ENCODE measurements at places on chromosomes 3 and 15.

DNA sequence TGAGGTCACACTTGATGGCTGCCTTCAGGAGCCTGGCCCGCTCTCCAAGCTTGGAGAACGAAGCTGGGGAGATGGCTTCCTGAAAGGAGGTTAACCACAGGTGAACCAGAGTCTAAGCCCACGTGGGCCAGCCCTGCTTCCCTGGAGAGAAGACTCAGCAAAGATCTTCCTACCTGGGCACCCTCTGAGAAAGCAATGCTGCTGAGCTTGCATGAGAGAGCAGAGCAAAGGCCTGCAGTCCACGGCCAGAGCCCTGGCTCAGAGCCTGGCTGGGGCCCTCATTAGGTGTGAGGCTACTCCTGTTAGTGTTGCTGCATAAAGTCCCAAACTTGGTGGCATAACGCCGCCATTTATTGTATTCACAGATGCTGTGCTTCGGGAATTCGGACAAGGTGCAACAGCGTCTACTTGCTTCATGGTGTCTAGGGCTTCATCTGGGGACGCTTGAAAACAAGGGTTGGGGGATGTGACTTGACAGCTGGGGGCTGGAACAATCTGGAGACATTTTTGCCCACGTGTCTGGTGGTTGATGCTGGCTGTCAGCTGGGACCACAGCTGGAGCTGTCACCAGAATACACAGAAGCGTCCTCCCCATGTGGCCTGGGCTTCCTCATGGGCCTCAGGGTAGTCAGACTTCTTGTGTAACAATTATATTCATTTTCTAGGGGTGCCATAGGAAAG is 87.9 kb upstream of the MEF2A start:
- DNase-seq: no peak

GRCh38 chr3:5009506-5010109 is 30.4 kb downstream of the BHLHE40 start:
- DNase-seq: no peak

- no peak for DNase-seq
Measured at GRCh38 chr3:5298453-5298852, 110.9 kb downstream of the EDEM1 start.

DNA sequence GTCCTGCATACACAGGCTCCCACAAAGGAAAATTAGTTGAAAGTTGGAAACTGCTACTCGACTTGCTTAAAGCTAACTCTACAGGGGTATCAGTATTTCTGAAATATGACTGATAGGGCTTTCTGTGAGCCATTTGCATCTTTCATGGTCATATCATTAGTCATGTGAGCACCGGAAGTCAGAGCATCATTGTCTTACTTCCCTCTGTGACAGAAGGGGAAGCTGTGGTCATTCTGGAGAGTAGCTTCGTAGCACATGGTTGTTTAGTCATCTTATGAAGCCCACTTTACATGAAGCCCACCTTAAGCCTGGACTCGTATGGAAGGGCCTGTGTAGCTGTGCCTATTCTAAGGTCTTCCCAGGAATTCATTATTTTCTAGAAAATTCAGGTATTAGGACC is 69.0 kb downstream of the COL6A5 start:
- no peak for DNase-seq

GRCh38 chr15:38129531-38130204 is 123.0 kb upstream of the SPRED1 start:
- DNase-seq: no peak

DNA sequence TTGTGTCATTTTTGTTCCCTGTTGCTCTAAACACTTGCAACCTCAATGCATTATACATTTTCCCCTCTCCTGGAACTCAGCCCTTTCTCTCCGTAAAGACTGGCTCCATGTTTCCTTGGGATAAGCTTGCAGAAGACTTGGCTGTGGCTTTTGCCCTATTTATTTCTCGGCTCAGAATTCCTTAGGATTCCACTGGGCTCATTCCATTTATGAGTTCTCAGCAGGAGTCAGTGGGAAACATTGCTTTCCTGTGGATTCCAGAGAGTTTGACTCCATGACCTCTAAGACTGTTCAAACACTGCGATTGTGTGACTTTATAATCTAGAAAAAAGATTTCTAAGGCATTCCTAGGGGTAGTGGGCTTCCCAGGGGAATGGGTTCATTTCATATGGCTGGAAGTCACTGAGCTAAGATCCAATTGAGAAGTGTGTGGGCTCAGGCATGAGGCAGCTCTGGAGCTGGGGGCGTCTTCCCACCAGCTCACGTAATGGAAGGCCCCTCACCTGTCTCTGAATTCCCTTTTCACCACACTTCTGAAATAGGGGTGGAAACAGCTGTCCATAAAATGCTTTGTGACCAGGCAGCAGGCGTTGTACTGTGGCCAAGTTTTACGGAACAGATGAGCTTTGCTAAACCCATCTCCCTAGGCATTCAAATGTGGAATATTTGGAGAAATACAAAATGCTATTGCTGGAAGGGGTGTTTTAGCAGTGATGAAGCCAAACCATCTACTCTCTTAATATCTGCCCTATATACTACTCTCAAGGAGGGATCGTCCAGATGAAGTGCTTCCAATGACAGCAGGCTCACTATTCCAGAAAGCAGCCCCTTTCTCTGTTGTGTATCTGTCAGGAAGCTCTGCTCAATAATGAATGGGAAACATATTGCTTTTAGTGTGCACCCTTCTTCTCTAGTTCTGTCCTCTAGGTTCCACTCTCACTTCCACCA is 91.8 kb upstream of the BCL6 start:
- no peak for DNase-seq

DNA sequence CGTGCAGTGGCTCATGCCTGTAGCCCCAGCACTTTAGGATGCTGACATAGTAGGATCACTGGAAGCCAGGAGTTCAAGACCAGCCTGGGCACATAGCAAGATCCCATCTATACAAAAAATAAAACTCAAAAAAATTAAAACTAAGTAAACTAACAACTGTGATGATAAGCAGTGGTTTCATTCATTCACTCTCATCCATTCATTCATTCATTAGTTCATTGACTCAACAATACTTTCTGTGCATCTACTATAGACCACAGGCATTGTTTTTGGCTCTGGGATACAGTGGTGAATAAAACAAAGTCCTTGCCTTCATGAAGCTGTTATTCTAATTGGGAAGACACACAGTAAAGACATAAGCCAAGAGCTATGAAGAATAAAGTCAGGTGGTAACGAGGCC is 7.5 kb upstream of the TMEM212 start:
- no peak for DNase-seq

GRCh38 chr3:196625331-196625730 is 14.2 kb upstream of the NRROS start:
- no peak for DNase-seq

GRCh38 chr15:41936155-41936554 is 36.2 kb downstream of the EHD4 start:
- no peak for DNase-seq

GRCh38 chr3:97687734-97688133 is 76.8 kb upstream of the ARL6 start:
- no peak for DNase-seq

GRCh38 chr3:17639257-17639656 is 103.2 kb downstream of the TBC1D5 start:
- no peak for DNase-seq

DNA sequence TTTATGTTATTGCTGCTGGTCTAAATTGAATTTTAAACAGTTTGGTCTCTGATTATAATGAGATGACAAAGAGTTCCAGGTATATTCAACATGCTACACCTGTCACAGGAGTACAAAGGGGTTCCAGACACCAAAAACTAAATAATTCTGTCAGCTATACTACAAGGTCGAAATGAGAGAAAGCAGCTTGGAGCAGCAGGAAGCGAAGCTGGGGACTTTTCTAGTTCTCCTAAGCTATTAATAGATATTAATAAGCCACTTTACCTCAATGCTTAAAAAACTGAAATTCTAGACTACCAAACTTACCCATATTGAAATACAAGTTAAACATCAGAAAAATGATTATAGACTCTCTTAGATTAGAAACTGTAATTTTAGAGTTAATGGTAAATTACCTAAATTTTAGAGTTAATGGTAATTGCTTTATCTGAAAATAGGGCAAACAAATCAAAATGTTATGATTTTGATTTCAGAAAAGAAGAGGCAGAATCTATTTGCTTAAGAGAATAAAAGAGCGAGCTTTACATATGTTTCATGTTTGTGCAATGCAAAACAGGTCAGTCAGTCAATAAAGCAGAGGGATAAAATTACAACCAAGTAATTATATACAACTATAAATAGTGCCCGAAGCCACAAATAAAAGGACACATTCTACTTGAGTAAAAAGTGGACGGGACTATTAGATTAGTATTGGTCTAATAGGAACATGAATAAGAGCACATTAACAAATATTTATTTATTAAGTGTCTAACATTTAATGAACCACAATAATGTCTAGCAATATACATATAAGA is 16.8 kb downstream of the HSPBAP1 start:
- no peak for DNase-seq
